Inflammatory macrophage (primary cell): ENCODE measurements at places on chromosomes 5 and 9.

GRCh38 chr5:134189031-134189430 lies 12.3 kb upstream of the SKP1 start:
- no peak for DNase-seq

- no peak for DNase-seq
Measured at GRCh38 chr5:136006164-136006563, 22.6 kb upstream of the TGFBI start.

- DNase-seq: peak; percentile 61
Measured at GRCh38 chr9:134325813-134326723, at the start of gene RXRA. Gene RXRA (plus strand): TSS chr9:134326455. CDS start chr9:134326632, 177 bp downstream.

- no peak for DNase-seq
Measured at GRCh38 chr9:14730461-14730898, 7.9 kb upstream of the CER1 start.

DNA sequence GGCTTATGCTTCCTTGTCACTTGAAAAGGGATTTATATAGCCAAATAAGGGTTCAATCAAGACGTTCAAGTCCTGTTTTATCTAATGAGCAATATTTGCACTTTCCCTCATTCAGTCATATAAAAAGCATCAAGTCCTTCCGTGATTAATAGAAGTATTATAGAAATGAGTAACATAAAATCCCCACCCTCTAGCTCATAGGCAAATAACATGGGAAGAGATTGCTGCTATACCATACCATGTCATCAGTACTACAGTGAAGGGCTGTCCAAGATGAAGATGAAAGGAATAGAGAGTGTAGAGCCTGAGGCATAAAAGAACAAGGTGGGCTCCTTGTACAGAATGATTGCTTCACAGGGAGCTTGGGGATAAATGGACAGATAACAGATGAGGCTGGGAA lies 20.4 kb upstream of the PAPPA start:
- DNase-seq: no peak

GRCh38 chr9:15295761-15296405 lies 11.1 kb downstream of the TTC39B start:
- peak; percentile 43 for DNase-seq

DNA sequence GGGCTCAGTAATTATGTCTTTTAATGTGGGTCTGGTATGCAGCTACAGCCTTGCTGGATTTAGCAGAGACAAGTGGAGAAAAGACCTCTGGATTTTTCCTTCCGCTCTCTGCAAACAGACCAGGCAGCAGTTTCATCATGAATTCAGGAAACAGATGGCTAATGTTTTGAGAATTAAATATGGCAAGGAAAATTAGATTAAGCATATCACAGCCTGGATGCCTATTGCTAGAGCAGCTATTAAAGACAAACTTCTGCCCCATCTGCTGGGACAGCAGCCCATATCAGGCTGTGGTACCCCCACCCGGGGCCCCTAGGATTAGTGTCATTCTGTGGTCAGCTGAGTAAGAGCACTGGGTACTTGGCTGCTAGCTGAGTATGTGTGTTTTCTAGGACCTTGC lies 6.2 kb downstream of the SKP2 start:
- DNase-seq: no peak

- DNase-seq: peak; percentile 86
Measured at GRCh38 chr5:39547553-39548154, 122.9 kb upstream of the DAB2 start.

- no peak for DNase-seq
Measured at GRCh38 chr9:88776717-88777497, 214.4 kb upstream of the S1PR3 start.

DNA sequence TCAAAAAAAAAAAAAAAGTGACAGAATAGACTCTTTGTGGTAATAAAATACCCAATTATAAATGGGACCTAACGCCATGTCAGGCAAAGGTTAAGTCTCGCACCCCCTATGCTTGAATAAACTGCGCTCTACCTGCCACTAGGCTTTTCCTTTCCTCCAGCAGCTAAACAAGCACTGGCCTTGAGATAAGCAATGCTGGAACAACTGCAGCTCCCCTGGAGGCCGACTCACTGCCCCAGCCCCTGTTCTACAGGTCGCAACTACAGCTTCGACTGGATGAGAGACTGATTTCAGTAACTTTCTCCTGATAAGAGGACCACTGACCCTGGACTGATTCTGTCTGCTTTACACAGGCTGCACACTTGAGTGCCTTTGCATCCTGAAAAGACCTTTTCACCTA lies 210.2 kb downstream of the HSPA4 start:
- DNase-seq: no peak

DNA sequence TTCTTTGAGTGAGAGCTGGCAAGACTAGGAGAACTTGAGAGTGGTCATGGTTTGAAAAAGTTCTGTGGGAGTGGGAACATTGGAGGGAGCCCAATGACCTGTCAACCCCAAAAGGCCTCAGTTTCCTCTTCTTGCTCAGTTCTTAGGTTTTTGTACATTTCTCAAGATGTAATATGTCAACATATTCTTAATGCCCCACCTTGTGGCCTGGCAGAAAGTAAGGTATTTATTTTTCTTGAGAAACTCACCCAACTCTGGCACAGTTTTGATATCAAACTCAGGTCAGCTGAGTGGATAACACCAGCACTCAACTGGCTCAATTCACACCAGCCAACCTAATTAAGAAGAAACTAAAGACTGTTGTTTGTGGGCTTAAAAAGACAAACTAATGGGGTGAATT lies 123.0 kb upstream of the SLC27A6 start:
- no peak for DNase-seq

- peak; percentile 61 for DNase-seq
Measured at GRCh38 chr9:123637945-123638634, 282.1 kb downstream of the CRB2 start.
